ENCODE measurements at places on chromosomes 6 and 20. TPM values are rescaled to one million over a fixed set of nuclear protein-coding genes. Genes with fewer than 3 reads are reported as not detected.

The C6orf15 gene
- 3.4 TPM for total RNA-seq

The DUSP15 gene
- total RNA-seq: 2.5 TPM

The KCNS1 gene
- total RNA-seq: not detected

The ECHDC1 gene
- total RNA-seq: 77.2 TPM

DNA sequence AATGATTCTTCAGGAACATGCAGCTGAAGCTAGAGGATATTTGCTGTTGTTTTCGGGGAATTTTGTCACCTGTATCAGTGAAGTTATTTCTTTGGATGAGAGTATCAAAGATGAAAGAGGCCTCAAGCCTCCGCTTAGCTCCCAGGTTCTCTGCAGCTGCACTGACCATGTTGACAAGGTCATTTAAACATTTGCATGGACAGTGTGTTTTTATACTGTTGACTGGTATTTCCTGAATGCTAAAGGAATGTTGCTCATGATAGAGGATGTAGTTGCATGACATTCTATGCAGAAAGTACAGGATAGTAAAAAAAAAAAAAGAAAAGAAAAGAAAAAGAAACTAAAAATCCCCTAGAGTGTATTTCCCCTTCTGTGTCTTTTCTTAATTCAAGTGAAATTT, 165.6 kb upstream of the LAMP5 start:
- no peak overlapping the region for H3K4me3 ChIP-seq
- H3K36me3 ChIP-seq: no peaks in the 10 kb centered on the region
- H3K27ac ChIP-seq: no peak overlapping the region
- no peaks in the 10 kb centered on the region for H3K27me3 ChIP-seq
- no peak for DNase-seq

DNA sequence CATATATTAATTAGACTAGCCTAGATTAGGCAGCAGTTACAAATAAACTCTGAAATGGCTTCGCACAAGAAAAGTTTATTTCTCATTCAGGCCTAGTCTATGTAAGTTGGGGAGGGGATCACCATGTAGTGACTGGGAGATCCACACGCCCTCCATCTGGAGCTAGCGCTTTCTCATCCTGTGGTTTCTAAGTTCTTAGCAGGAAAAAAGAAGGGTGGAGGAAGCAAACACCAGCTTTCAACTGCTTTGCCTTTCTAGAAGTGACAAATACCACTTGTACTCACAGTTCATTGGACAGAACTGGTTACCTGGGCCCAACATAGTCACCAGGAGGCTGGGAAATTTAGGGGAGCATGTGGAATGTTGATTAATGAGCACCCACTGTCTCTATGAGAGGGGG, 46.6 kb downstream of the NDUFAF5 start:
- H3K4me1 ChIP-seq: no peaks in the 10 kb centered on the region
- H3K36me3 ChIP-seq: no peaks in the 10 kb centered on the region
- H3K4me3 ChIP-seq: no peak overlapping the region
- H3K27me3 ChIP-seq: no peaks in the 10 kb centered on the region
- DNase-seq: no peak

DNA sequence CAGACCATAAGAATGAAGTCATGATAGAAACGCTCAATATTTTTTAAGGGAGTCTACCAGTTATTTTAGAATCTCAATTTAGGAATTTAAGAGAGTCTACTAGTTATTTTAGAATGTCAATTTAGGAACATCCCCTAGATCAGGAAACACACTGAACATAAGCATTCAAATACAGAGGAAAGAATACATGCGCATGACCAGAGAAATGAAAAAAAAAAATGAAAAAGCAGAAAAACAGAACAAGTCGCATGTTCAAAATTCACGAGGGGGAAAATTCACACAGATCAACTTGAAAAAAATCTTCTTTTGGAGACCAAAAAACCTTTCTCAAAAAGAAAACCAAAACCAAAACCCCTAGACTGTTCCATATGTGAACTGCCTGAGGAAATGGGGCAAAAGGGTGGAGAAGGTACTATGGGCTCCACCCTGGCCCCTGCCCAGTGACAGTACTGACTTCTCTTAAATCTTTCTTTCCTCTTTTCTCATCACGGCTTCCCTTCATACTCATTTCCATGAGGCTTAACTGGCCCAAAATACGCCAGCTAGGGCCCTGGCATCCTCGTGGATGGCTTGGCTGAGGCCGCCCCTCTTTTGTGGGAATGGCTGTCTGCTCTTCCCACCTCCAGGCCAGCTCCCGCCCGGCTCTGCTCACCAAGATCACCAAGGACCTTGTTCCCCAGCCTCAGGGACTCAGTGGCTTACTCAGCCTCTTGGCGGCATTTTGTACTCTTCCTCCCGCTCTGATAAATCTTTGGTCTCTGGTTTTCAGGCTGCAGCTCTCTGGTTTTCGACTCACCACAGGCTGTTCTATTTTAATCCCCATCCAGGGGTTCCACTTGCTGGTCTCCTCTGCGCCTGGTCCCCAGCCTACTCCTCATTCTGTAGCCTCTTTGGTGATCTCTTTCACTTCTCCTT, 11.2 kb downstream of the ZBTB2 start:
- no peak overlapping the region for H3K27ac ChIP-seq
- peaks cover 12% of the 10 kb centered on the region for H3K36me3 ChIP-seq
- H3K27me3 ChIP-seq: no peaks in the 10 kb centered on the region
- H3K4me1 ChIP-seq: peaks cover 19% of the 10 kb centered on the region
- no peak overlapping the region for H3K4me3 ChIP-seq

DNA sequence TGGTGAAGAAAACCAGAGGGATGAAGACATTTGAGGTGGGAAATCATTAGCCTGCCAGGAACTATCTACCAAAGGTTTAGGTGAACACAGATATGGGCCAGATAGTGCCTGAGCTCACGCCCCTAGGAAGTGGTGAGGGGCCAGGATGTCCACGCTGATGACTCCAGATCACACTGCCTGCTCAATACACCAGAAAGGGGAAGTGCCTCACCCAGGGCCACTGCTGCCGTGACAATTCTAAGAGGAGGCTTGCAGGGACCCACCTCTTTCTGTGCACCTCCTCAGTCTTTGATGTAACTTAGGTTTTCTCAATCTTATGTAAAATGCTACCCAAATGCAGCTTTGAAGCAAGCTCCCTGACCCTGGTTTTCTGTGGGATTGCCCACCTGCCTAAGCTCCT, 5.4 kb upstream of the RAB44 start:
- H3K27me3 ChIP-seq: no peaks in the 10 kb centered on the region
- H3K36me3 ChIP-seq: peaks cover 5% of the 10 kb centered on the region
- no peak overlapping the region for H3K27ac ChIP-seq
- no peak for DNase-seq
- no peaks in the 10 kb centered on the region for H3K4me1 ChIP-seq

DNA sequence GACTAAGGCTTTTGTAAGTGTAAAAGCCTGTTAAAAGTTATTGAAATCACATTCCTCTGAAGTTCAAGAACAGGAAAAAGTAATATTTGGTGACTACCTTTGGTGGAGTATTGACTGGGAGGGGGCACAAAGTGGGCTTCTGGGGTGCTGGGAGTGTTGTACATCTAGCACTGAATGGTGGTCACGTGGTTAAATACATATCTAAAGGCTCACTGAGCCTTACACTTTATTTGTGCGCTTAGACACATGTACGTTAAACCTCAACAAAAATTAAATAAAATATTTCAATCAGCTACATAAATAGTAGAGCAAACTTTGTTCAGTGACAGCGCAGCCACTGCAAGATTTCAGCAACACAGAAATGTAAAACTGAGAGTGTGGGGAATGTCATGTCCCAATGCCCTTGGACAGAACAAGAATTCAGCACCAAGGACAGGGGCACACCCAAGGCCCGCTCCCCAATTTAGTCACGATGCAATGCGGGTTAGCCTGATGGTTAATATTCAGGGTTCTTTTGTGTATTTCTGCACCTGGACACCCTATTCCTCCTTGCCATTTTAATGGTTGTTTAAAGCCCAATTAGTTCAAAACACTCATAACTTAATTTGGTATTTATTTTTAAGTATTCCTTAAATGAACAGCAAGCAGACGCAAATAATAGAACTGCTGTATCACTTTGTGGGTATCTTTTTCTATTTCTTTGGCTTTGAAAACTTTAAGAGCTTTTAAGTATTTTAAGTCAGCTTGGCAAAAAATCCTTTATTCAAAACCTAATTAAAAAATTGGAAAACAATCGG, 37.4 kb downstream of the ANGPT4 start:
- H3K27ac ChIP-seq: no peak overlapping the region
- no peak overlapping the region for H3K4me3 ChIP-seq
- peak; percentile 80 for DNase-seq
- no peaks in the 10 kb centered on the region for H3K4me1 ChIP-seq
- H3K27me3 ChIP-seq: no peaks in the 10 kb centered on the region

- H3K4me1 ChIP-seq: no peaks in the 10 kb centered on the region
- H3K27me3 ChIP-seq: no peaks in the 10 kb centered on the region
- peaks cover 9% of the 10 kb centered on the region for H3K36me3 ChIP-seq
- H3K4me3 ChIP-seq: no peak overlapping the region
Measured at GRCh38 chr20:3297079-3297378, 58.0 kb upstream of the SLC4A11 start.

DNA sequence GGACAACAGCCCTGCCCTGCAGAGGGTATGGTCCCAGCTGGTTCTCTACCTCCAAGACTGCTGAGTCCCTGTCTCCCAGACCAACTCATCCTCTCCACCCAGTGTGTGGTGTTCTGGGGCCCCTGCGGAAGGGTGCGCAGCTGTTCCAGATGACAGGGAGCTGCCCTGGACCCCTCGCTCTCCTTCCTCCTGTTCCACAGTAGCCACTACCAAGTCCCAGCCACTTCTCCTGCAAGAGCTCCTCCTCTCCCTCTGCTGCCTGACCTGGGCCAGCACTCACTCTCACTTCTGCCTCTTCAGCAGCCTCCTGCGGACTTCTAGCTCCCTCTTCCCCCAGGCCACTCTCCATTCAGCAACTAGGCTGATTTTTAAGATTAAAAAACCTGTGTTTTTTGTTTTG, 40.1 kb upstream of the TMEM181 start:
- H3K4me1 ChIP-seq: peaks cover 2% of the 10 kb centered on the region
- H3K4me3 ChIP-seq: no peak overlapping the region
- DNase-seq: no peak
- H3K36me3 ChIP-seq: no peaks in the 10 kb centered on the region
- no peak overlapping the region for H3K27ac ChIP-seq

- DNase-seq: no peak
- no peak overlapping the region for H3K27ac ChIP-seq
- no peak overlapping the region for H3K4me3 ChIP-seq
- H3K4me1 ChIP-seq: peaks cover 8% of the 10 kb centered on the region
- H3K27me3 ChIP-seq: no peaks in the 10 kb centered on the region
Measured at GRCh38 chr6:84920021-84920420, 155.6 kb upstream of the TBX18 start.

GRCh38 chr6:232982-233640, 59.2 kb upstream of the DUSP22 start:
- DNase-seq: no peak
- no peaks in the 10 kb centered on the region for H3K27me3 ChIP-seq
- H3K36me3 ChIP-seq: no peaks in the 10 kb centered on the region
- H3K4me1 ChIP-seq: no peaks in the 10 kb centered on the region
- H3K4me3 ChIP-seq: no peak overlapping the region
- no peak overlapping the region for H3K27ac ChIP-seq

DNA sequence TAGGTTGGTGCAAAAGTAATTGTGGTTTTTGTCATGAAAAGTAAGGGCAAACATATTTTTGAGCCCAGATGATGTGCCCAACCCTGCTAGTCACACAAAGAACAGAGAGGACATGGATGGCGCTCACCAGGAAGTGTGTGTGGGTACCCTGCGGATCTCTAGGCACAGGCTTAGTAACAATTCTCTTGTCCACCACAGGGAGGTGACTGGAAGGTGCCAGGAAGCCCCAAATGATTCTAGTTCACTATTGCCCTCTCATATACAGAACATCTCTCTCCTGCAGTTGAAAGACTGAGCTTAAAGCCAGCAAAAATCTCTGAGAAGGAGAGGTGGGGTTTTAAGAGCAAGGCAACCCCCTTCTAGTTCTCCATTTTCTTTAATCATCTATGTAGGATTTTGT, 272.1 kb upstream of the TAB2 start:
- H3K27me3 ChIP-seq: no peaks in the 10 kb centered on the region
- H3K4me1 ChIP-seq: 0 out of 2 replicates have a peak, but pooled peaks cover 4% of the 10 kb centered on the region
- no peaks in the 10 kb centered on the region for H3K36me3 ChIP-seq
- H3K27ac ChIP-seq: no peak overlapping the region
- no peak overlapping the region for H3K4me3 ChIP-seq

GRCh38 chr6:109121411-109121810, 26.1 kb downstream of the CEP57L1 start:
- H3K36me3 ChIP-seq: no peaks in the 10 kb centered on the region
- DNase-seq: no peak
- H3K27ac ChIP-seq: no peak overlapping the region
- H3K4me3 ChIP-seq: no peak overlapping the region
- H3K4me1 ChIP-seq: peaks cover 33% of the 10 kb centered on the region

- H3K27ac ChIP-seq: no peak overlapping the region
- peaks cover 38% of the 10 kb centered on the region for H3K4me1 ChIP-seq
- DNase-seq: no peak
- H3K4me3 ChIP-seq: no peak overlapping the region
- no peaks in the 10 kb centered on the region for H3K36me3 ChIP-seq
Measured at GRCh38 chr6:44734886-44735629, 347.6 kb downstream of the CDC5L start.

- H3K27me3 ChIP-seq: no peaks in the 10 kb centered on the region
- H3K4me3 ChIP-seq: no peak overlapping the region
- H3K4me1 ChIP-seq: peaks cover 28% of the 10 kb centered on the region
Measured at GRCh38 chr6:33806841-33807240, 3.0 kb upstream of the MLN start.

- H3K4me1 ChIP-seq: peaks cover 11% of the 10 kb centered on the region
- no peaks in the 10 kb centered on the region for H3K27me3 ChIP-seq
- H3K4me3 ChIP-seq: no peak overlapping the region
Measured at GRCh38 chr6:7144872-7145584, 37.3 kb downstream of the RREB1 start.

DNA sequence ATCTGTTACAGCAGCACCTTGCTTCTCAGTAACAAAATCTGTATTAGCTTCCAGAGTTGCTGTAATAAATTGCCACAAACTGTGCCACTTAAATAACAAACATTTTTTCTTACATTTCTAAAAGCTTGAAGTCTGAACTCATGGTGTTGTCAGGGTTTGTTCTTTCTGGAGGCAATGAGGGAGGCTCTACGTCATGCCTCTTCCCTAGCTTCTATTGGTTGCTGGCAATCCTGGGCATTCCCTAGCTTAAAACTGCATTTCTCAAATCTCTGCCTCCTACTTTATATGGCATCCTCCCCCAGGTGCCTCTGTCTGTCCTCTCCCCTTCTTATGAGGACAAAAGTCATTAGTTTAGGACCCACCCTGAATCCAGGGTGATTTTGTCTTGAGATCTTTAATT, 41.6 kb upstream of the TMEM244 start:
- no peaks in the 10 kb centered on the region for H3K4me1 ChIP-seq
- H3K27ac ChIP-seq: no peak overlapping the region
- no peak overlapping the region for H3K4me3 ChIP-seq
- H3K36me3 ChIP-seq: no peaks in the 10 kb centered on the region
- no peaks in the 10 kb centered on the region for H3K27me3 ChIP-seq
- DNase-seq: no peak
